Smooth muscle cell of trachea (primary cell): ENCODE measurements at places on chromosomes 2 and 18. TPM values are rescaled to one million over a fixed set of nuclear protein-coding genes. Genes with fewer than 3 reads are reported as not detected.

Gene SPATA3
- not detected in 2 replicates for total RNA-seq

Gene REEP1
- 0.15 TPM in 1 of 2 replicates, not detected in the other for total RNA-seq

Gene SMAD7
- total RNA-seq = 9.3 and 22.0 TPM in 2 replicates

Gene DTYMK
- total RNA-seq = 22.0 and 70.8 TPM in 2 replicates

Gene PDE1A
- 26.5 and 75.3 TPM in 2 replicates for total RNA-seq

Gene GAREM2
- 1.3 TPM in 2 replicates for total RNA-seq

Gene CAVIN2
- total RNA-seq = 21.0 and 22.8 TPM in 2 replicates

Gene STARD6
- not detected in 2 replicates for total RNA-seq
